SJCRH30 (cell line): ENCODE measurements at places on chromosomes 7 and 10.

GRCh38 chr7:25772802-25773201 is 379.2 kb upstream of the NFE2L3 start:
- DNase-seq, result no peak

- DNase-seq, result no peak
Measured at GRCh38 chr10:70178139-70178725, 7.9 kb upstream of the SAR1A start.

DNA sequence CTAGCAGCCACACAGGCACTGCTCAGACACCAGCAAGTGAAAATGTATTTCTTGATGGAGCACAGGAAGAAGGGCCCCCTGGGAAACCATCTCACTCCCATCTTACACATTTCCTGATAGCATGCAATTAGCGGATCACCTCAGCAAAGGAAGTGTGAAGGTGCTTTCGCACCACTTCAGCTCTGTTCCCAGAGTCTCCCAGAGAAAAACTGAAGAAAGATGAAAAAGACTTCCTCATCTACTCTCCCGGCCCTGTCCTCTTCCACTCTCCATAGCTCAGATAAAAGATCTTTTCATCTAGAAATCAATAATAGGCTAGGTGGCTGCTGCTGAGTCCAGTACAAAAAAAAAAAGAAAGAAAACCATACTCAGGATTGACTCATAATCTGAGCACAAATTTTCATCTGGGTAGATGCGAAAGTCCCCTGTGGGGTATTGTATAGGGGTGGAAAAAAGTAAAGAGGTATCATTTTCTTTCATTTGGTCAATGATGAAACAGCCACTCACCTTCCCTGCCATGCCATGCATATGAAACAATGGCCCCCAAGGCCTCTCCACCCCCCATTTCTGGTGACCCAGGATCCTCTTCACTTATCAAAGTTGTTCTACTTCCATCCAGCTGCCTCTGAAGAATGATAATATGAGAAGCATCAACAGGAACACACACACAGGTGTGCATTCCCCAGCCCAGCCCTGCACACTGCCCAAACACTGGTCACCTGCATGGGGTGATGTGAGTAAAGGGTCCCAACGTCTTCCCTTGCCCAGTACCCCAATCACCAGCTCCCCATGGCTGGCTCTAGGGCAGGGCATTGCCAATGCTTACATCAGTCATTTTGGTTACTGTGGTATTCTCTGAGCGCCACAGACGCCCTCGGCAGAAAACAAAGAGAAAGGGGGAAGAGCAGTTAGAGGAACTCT is 48.8 kb upstream of the DGKI start:
- DNase-seq, result no peak

- DNase-seq, result no peak
Measured at GRCh38 chr7:53661645-53662217, 626.3 kb downstream of the POM121L12 start.
